ENCODE measurements at places on chromosomes 1 and 21.

GRCh38 chr1:245763873-245764331, 609.1 kb downstream of the KIF26B start:
- DNase-seq = no peak

DNA sequence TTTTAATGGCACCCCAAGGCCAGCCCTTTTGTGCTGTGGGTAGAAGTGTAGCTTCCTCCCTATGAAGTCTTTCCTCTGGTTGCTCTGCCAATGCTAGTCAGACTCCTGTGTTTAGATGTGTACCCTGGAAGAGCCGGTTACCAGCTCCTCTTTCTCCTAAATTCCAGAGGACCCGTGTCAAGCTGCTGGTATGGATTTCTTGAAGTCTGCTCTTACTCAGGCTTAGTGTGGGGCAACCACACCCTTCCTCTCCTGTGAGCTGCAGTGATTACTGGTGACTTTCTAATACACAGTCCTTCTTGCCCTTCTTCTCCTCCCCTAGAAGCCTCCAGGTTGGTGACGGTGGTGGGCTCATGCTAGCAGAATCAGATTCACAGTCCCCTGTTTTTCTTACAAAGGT, 74.1 kb upstream of the AKT3 start:
- peak; percentile 75 for DNase-seq

GRCh38 chr1:66778969-66779368, 22.1 kb downstream of the INSL5 start:
- DNase-seq = no peak

GRCh38 chr1:222525951-222526350, 22.0 kb downstream of the HHIPL2 start:
- no peak for DNase-seq

GRCh38 chr1:170730438-170730837, 66.5 kb downstream of the PRRX1 start:
- DNase-seq = no peak

DNA sequence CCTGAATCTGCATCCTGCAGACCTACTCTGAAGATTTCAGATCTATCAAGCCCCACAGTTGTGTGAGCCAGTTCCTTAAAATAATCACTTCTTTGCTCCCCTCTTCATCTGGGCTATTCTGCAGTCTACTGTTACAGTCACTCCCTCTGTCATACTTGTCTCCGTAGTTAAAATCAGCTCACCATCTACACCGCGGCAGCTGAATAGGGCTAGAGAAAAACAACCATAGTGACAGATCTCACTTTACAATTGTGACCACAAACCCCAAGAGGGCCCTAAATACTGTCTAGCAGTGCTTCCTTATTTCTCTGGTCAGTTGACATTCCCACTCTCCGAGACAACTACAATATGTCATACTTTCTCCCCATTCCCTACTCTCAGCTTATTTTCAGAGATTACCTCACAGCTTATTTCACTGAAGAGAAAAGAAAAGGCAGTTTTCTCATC, 12.9 kb downstream of the DESI2 start:
- DNase-seq = no peak

- DNase-seq = peak; percentile 54
These were observed 5.2 kb downstream of the LEPR start for GRCh38 chr1:65425697-65426096.

GRCh38 chr1:96918406-96918805, 196.8 kb downstream of the PTBP2 start:
- no peak for DNase-seq

DNA sequence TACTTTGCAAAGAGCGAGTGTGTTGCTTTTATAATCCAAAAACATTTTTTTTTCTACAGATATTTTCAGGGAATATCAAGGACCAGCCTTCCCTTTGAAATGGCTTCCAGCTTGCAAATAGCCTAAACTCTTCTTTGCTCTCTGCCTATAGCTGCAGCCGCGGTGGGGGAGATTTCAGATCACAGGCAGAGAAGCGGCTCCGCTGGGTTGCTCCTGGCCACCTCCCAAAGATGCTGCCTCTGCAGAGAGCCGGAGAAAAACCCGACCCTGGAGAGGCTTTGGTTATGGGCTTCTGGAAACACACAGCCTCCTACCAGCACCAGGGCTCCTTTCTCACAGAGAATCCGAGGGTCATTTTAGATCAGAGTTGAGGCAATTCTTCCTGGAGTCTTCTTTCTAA, 18.6 kb upstream of the PAX7 start:
- no peak for DNase-seq

DNA sequence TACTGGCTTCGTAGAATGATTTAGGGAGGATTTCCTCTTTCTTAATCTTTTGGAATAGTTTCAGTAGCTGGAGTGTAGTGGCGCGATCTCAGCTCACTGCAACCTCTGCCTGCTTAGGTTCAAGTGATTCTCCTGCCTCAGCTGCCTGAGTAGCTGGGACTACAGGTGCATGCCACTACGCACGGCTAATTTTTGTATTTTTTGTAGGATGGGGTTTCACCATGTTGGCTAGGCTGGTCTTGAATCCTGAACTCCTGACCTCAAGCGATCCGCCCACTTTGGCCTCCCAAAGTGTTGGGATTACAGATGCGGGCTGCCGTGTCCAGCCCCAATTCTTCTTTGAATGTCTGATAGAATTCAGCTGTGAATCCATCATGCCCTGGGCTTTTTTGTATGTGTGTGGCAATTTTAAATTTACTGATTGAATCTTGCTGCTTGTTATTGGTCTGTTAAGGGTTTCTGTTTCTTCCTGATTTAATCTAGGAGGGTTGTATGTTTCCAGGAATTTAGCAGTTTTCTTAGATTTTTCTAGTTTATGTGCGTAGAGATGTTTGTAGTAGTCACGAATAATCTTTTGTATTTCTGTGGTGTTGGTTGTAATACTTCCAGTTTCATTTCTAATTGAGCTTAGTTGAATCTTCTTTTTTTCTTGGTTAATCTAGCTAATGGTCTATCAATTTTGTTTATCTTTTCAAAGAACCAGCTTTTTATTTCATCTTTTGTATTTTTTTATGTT, 15.3 kb downstream of the MAN1C1 start:
- DNase-seq = no peak

GRCh38 chr1:83516369-83516768, 482.6 kb downstream of the TTLL7 start:
- DNase-seq = no peak

DNA sequence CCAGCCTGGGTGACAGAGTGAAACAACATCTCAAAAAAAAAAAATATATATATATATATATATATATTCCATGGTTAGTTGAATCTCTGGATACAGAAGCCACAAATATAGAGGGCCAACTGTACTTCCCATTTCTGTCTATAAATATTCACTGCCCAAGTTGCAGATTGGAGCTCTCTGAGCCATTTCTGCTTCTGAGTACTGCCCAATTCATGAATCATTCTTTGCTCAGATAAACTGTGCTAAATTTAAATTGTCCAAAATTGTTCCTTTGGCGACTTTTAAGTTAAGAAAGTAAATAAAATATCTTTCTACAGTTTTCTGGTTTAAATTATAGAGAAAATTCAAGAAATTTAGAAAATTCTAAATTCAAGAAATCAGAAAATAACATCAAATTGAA, 23.2 kb upstream of the C1orf146 start:
- no peak for DNase-seq

DNA sequence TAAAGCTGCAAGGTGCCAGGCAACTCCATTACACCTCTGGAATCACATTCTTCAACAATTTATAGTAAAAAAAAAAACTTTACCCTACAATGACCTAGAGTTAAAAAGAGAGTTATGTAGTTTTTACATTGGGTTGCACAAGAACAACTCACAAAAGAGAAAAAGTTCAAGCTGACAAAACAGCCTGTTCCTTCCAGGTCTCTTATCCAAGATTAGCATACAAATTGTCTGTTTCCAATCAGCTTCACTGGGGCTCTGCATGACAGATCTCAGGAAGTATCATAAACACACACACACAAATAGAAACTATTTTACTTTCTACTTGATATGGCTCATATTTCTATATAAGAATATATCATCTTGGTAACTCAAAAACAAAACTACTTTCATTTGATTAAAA, 154.6 kb downstream of the PCNX2 start:
- DNase-seq = no peak

DNA sequence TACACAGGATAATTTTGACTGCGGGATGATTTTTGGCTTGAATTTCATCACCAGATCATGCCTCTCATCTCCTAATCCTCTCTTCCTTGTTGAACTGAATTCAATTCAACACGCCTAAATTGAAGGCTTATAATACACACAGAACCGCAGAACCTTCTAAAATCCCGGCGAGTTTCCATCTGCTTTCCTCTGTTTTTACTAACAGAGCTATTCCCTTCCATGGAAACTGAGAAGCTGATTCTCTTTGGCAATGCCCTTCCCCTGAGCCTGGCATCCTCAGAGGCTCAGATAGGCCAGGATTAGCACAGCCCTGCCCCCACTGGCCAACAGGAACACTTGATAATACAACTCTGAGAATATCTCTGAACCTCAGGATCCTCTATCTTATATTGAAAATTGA, 130.2 kb downstream of the CAPN8 start:
- no peak for DNase-seq

GRCh38 chr1:92929461-92929860, 31.8 kb downstream of the DIPK1A start:
- DNase-seq = no peak

GRCh38 chr1:245197121-245197520, 42.3 kb downstream of the KIF26B start:
- no peak for DNase-seq

GRCh38 chr1:78240191-78240590, 194.4 kb downstream of the GIPC2 start:
- DNase-seq = no peak

DNA sequence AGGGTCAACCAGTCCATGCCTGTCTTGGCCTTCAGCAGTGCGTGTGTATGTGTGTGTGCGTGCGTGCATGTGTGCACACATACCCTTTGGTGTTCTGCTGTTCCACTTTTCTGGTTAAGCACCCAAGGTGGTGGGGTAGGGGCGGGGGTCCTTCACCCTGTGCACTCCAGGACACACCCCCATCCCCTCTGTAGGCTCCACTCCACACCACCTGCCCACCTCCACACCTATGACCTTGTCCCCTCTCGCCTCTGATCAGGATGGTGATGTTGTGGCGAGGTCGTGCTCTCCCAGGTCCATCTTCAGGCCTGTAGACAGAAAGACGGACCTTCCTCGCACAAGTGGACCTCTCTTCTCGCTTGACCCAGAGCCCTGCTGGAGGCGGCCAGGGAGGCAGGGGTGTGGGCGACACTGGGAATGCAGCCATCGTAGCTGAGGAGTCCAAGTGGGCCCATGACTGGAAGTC, 44.6 kb downstream of the WDR4 start:
- DNase-seq = no peak

DNA sequence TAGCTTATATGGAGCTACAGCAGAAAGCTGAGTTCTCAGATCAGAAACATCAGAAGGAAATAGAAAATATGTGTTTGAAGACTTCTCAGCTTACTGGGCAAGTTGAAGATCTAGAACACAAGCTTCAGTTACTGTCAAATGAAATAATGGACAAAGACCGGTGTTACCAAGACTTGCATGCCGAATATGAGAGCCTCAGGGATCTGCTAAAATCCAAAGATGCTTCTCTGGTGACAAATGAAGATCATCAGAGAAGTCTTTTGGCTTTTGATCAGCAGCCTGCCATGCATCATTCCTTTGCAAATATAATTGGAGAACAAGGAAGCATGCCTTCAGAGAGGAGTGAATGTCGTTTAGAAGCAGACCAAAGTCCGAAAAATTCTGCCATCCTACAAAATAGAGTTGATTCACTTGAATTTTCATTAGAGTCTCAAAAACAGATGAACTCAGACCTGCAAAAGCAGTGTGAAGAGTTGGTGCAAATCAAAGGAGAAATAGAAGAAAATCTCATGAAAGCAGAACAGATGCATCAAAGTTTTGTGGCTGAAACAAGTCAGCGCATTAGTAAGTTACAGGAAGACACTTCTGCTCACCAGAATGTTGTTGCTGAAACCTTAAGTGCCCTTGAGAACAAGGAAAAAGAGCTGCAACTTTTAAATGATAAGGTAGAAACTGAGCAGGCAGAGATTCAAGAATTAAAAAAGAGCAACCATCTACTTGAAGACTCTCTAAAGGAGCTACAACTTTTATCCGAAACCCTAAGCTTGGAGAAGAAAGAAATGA, 37.6 kb downstream of the CENPF start:
- DNase-seq = no peak

- peak; percentile 81 for DNase-seq
These were observed 245.2 kb downstream of the TRABD2B start for GRCh38 chr1:47751996-47752451.

- DNase-seq = no peak
These were observed 65.6 kb upstream of the DAB1 start for GRCh38 chr1:57489358-57490036.

DNA sequence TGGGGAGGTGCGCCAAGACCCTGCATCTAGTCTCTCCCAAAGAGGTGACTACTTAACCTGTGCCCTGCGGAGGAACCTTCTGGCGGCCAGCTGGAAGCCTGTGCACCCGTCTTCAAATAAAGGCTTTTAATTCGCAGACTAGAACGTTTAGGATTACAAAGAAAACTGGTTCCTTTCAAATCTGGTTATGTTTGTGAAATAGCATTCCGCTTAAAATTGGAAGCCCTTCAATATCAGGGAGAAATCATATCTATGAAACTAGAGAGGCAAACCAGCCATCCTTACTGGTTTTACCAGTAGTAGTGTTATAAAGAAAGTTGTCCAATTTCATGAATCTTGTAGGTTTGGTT, 250.8 kb downstream of the FAM72C start:
- no peak for DNase-seq

DNA sequence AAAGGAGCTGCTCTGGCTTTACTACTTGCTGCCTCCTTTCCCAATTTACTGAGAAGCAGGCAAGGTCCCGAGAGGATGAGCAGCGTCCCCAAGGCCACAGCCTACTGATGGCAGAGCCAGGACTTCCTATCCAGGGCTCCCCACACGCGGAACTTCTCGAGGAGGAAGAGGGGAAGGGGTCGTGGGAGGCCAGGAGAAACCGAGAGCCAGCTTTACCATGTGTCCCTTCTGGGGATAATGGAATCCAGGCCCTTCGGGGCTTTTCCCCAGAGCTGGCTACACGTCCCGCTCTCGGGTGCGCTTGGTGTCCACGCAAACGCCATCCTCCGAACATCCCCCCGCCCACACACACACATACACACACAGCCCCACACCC, 4.3 kb upstream of the CCN1 start:
- peak; percentile 60 for DNase-seq

GRCh38 chr1:37319284-37319683, 155.1 kb upstream of the ZC3H12A start:
- no peak for DNase-seq

DNA sequence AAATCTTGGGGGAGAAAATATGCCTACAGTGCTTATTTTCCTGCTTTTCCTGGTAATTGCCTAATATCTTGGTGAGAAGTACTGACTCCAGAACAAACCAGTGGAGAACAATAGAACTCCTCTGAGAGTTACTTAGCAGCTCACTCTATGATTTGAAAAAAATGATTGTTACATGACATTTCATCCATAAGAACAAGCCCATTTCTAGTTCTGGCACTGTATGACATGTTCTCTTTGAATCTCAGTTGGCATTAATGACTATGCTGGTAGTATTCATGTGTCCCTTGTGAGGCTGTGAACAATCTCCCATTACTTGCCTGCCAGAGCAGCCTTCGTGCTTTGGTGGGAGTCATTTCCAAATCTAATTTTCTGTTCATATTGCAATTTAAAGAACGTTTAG, 58.0 kb downstream of the CLIC4 start:
- no peak for DNase-seq

- DNase-seq = no peak
These were observed 29.9 kb downstream of the ACTN2 start for GRCh38 chr1:236716160-236716559.

Measured in ELF-1 (cell line).